ENCODE measurements at places on chromosomes 6 and 20.

- DNase-seq, result no peak
Measured at GRCh38 chr6:106275692-106276091, 49.9 kb downstream of the ATG5 start.

GRCh38 chr6:54515013-54515412 lies 206.8 kb downstream of the TINAG start:
- no peak for DNase-seq

- DNase-seq, result no peak
Measured at GRCh38 chr6:21856844-21857243, 263.3 kb downstream of the SOX4 start.

GRCh38 chr6:111686249-111686931 lies 80.7 kb upstream of the TRAF3IP2 start:
- DNase-seq, result no peak

- DNase-seq, result no peak
Measured at GRCh38 chr20:12970372-12970821, 38.4 kb upstream of the SPTLC3 start.

DNA sequence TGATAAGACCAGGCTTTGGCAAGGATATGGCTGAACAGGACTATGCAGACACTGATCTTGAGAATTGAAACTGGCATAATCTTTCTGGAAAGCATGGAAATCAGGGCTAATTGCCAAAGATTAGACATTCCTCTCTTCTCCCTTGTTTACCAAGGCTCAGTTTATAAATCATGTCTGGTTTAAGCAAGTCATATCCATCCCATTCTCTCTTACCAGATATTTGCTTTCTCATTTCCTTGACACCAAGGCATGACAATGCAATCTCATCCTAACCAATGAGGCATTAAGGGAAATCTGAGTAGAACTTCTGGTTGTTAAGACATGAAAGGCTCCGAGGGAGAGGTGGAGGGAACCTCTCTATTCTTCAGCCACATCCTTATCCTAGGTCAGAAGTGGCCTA lies 110.3 kb upstream of the CEP85L start:
- no peak for DNase-seq

GRCh38 chr6:47687432-47687831 lies 10.9 kb upstream of the ADGRF4 start:
- no peak for DNase-seq

GRCh38 chr20:62377615-62378178 lies 9.2 kb upstream of the RPS21 start:
- DNase-seq, result peak; percentile 89

DNA sequence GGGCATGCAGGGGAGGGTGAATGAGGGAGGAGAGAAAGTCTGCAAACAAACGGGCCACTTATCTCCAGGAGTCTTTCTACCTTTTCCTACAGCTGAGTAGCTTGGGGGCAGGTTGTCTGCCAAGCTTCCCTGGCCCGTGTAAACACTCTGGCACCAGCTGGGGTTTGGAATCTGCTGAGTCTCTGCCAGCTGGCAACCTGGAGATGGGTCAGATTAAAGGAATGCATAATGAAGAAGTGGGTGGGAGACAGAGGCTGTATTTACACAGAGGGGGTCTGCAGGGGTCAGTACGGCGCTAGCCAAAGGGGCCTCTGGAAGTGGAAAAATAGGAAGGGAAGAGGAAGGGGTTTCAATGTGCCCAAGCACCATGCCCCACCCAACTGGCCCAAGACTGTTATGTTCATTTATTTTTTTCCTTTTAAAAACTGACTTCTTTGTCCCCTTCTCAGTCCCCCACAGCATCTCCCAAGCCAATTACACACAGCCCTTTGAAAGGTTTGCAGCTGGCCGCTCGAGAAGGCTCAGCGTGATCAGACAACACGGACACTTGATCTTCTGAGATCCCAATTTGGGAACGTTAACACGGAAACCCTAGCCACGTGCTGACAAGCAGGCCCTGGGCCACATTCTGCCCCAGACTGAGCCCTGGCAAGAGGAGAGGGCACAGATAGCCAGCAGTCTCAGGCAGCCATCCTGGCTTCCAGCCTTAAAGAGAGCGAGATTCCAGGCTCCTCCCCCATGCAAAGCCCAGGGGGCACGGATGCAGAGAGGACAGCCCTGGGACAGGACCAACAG lies 25.2 kb downstream of the TRAM2 start:
- DNase-seq, result peak; percentile 83

All from aorta (tissue), 5 donors.